Endothelial cell of coronary artery (primary cell): ENCODE measurements at places on chromosomes 11 and 22. TPM values are rescaled to one million over a fixed set of nuclear protein-coding genes. Genes with fewer than 3 reads are reported as not detected.

Gene MMP27
- total RNA-seq, result not detected in 2 replicates

Gene RSF1
- total RNA-seq, result 35.7 and 38.1 TPM in 2 replicates

Gene HORMAD2
- not detected in 2 replicates for total RNA-seq

Gene KCNJ11
- under 0.01 and 0.18 TPM in 2 replicates for total RNA-seq

Gene CD3G
- not detected in 2 replicates for total RNA-seq

Gene CSNK2A3
- 0.99 and 1.1 TPM in 2 replicates for total RNA-seq

Gene MMP10
- 3.2 and 11.1 TPM in 2 replicates for total RNA-seq

Gene FLRT1
- total RNA-seq, result not detected in 2 replicates

Gene H19
- total RNA-seq, result 1.1 and 2.3 TPM in 2 replicates

Gene RBMXL2
- 0.18 TPM in 1 of 2 replicates, not detected in the other for total RNA-seq

Gene MMP3
- not detected in 2 replicates for total RNA-seq

Gene UPK3A
- total RNA-seq, result not detected in 2 replicates

Gene LDLRAD3
- 10.1 and 13.0 TPM in 2 replicates for total RNA-seq

Gene NOX4
- 19.8 and 27.5 TPM in 2 replicates for total RNA-seq

Gene HMOX1
- 34.4 and 49.2 TPM in 2 replicates for total RNA-seq

Gene MYEOV
- 0.66 and 1.5 TPM in 2 replicates for total RNA-seq

Gene ZDHHC13
- total RNA-seq, result 42.7 and 55.0 TPM in 2 replicates

Gene MAPK8IP1
- total RNA-seq, result 3.7 and 4.5 TPM in 2 replicates

Gene RPL3
- total RNA-seq, result 3,782 and 4,648 TPM in 2 replicates

Gene DMC1
- 0.94 and 1.6 TPM in 2 replicates for total RNA-seq

Gene ELMOD1
- 0.09 and 2.6 TPM in 2 replicates for total RNA-seq

Gene SAAL1
- total RNA-seq, result 20.0 and 21.5 TPM in 2 replicates

Gene OSM
- not detected in 2 replicates for total RNA-seq

Gene OR52N4
- total RNA-seq, result not detected in 2 replicates

Gene OVOL1
- total RNA-seq, result not detected in 2 replicates

Gene TNRC6B
- total RNA-seq, result 15.8 and 16.8 TPM in 2 replicates

Gene FADS3
- total RNA-seq, result 123 and 223 TPM in 2 replicates
